ENCODE measurements at places on chromosomes 2 and 18.

GRCh38 chr2:108154366-108155061 is 85.3 kb upstream of the SULT1C3 start:
- no peak for DNase-seq

DNA sequence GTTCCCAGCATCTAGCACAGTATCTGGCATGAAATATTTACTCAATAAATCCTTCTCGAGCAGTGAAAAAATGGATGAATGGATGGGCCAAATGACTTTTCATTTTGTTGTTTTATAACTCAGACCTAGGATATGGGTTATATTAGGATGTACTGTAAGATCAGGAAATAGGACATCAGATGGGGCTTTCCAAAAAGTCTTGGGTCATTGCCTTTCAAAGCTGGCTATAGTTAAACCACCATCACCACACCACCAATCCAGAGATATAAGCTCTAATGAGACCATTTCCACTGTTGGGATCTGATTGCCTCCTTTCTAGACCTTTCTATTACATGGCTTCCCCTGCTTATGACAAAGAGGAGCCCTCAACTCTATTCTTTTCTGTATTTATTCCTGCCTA is 525.0 kb upstream of the TCF4 start:
- DNase-seq, result no peak

DNA sequence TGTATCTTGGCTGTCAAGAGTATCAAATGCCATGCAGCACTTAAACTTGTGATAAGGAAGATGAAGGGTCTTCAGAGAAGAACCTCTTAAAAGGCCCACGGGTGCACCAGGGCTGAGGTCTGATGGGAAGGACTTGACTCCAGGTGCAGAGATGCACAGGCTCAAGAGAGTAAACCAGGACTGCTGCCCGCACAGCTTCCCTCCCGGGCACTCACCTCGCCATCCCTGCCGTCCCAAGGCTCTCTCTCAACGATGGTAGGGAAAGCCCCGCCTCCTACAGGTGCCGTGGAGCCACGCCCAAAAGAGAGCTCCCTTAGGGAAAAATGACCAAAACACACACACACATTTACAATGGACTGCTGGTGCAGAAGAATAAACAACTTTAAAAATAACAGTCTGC is 27.9 kb downstream of the PDIA6 start:
- DNase-seq, result no peak

GRCh38 chr2:156430236-156430979 is 5.8 kb upstream of the GPD2 start:
- DNase-seq, result no peak

- DNase-seq, result no peak
These were observed 3.6 kb upstream of the RAB31 start for GRCh38 chr18:9704233-9705118.

- no peak for DNase-seq
These were observed 286.5 kb upstream of the SYT4 start for GRCh38 chr18:43563780-43564179.
